ENCODE measurements at places on chromosomes 5 and 9. TPM values are rescaled to one million over a fixed set of nuclear protein-coding genes. Genes with fewer than 3 reads are reported as not detected.

Gene TMEM245
- 14.5 TPM for total RNA-seq

Gene FCN1
- 22.7 TPM for total RNA-seq

Gene FAM13B
- total RNA-seq = 74.4 TPM

DNA sequence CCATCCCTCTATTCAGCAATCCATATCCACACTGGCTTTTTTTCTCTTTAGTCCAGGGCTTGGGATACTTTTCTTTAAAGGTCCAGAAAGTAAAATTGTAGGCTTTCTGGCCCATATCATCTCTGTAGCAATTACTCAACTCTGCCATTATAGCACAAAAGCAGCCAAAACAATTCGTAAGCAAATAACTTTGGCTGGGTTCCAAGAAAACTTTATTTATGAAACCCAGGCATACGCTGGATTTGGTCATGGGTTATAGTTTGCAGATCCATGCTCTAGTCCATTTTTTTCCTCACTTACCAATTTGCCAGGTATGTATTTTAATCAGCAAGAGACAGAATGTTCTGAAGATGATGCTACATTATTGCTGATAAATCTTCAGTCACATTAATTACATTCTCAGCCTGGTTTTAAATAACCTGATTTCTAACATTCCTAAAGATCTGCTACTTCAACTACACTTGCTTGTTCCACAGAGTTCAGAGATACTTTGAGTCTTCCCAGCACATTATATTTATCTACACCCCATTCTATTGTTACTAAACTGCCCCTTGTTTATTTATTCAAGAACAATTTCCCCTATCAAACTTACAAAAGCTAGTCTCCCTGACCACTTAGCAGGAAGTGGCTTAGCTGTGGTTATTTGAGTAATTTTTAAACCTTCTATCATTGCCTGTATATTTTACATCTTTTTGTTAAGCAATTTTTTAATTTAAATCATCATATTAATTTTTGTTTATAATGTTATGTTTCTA lies 161.0 kb downstream of the ISL1 start:
- H3K36me3 ChIP-seq = no peaks in the 10 kb centered on the region
- H3K27me3 ChIP-seq = no peaks in the 10 kb centered on the region
- H3K27ac ChIP-seq = no peak overlapping the region
- DNase-seq = no peak
- H3K4me3 ChIP-seq = no peak overlapping the region

DNA sequence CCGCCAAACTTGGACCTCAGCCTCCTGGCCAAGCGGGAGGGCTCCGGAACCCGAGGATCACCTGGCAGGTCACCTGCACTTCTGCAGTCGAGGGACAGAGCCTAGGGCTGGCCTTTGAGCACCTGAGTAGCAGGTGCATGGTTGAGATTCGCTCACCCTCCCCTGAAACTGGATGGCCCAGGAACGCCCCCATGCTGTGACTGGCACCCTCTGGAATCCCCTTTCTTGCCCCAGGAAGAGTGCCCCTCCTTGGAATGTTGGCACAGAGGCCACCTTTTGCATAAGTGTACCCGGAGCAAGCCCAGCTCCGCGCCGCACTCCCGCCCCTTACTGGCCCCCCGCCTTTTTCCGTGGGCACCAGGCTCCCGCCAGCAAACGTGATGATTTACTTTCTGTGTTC lies 112.5 kb upstream of the IER5L start:
- H3K36me3 ChIP-seq = no peaks in the 10 kb centered on the region
- no peaks in the 10 kb centered on the region for H3K4me1 ChIP-seq
- no peak overlapping the region for H3K27ac ChIP-seq
- DNase-seq = no peak
- H3K4me3 ChIP-seq = no peak overlapping the region

DNA sequence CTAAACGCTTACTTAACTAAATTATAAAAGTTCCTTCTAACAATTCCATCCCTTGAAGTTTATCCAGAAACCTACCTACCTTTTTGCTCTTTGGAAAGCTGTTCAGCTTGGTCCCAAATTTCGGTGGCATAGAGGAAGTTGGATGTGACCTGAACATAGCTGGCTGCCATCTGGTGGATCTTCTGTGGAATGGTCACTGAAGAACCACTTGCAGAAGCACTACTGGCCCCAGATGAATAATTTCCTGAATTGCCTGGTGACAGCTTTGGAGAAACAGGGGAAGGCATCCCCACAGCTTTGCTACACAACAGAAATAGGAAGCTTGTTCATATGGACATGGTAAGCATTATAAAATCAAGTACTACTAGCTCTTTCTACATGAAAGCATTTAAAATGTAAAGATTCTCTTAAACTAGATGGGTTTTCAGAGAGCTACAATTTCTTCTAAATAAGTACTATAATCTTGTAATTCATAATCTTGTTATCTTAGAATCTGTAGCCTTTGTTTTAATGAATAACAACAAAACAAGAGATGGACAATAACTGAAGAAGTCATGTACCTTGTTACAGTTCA lies 9.9 kb downstream of the LEAP2 start:
- no peak overlapping the region for H3K27ac ChIP-seq
- DNase-seq = peak; percentile 68
- H3K4me1 ChIP-seq = no peaks in the 10 kb centered on the region
- no peak overlapping the region for H3K4me3 ChIP-seq
- no peaks in the 10 kb centered on the region for H3K27me3 ChIP-seq
- peaks cover 69% of the 10 kb centered on the region for H3K36me3 ChIP-seq

- no peak overlapping the region for H3K27ac ChIP-seq
- peaks cover 3% of the 10 kb centered on the region for H3K36me3 ChIP-seq
- peaks cover 13% of the 10 kb centered on the region for H3K4me1 ChIP-seq
- no peak overlapping the region for H3K4me3 ChIP-seq
- no peak for DNase-seq
These were observed 2.2 kb downstream of the GPX3 start for GRCh38 chr5:151022511-151023018.

DNA sequence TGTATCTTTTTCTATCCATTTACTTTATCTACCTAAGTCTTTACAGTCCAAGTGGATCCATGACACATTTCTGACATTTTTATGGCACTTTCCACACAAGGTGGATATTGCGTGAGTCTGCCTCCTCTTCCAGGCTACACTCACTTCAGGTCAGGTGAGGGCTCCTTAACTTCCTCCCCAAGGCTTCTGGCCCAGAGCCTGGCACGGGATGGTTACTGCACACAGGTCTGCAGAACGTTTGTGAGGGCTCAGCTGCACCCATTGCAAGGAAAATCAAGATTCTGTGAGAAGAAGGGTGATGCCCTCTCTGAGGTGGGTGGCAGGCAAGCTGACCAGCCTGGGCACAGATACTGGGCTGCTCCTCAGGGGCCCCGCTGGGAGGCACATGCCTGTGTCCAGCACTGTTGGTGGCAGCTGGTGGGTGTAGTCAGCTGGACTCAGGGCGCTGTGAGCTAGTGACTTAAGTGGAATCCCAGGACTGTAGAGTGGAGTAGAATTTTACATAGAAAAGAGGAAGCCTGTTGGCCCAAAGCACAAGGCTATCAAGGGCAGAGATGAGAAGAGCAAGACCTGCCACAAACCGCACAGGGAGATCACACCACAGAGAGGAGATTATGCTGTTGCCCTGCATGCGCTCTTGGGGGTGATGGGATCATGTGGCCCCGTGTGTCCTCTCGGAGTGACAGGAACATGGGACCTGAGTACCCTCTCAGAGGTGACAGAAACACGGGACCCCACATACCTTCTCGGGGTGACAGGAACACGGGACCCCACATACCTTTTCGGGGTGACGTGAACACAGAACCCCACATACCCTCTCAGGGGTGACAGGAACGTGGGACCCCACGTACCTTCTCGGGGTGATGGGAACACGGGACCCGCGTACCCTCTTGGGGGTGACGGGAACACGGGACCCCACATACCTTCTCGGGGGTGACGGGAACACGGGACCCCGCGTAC lies 21.3 kb downstream of the AHRR start:
- H3K4me1 ChIP-seq = no peaks in the 10 kb centered on the region
- H3K4me3 ChIP-seq = no peak overlapping the region
- no peaks in the 10 kb centered on the region for H3K36me3 ChIP-seq
- no peak for DNase-seq
